ENCODE measurements at places on chromosomes 16 and 17.
A peak's percentile ranks its signal among the peaks of the same experiment; 100 is the strongest.

DNA sequence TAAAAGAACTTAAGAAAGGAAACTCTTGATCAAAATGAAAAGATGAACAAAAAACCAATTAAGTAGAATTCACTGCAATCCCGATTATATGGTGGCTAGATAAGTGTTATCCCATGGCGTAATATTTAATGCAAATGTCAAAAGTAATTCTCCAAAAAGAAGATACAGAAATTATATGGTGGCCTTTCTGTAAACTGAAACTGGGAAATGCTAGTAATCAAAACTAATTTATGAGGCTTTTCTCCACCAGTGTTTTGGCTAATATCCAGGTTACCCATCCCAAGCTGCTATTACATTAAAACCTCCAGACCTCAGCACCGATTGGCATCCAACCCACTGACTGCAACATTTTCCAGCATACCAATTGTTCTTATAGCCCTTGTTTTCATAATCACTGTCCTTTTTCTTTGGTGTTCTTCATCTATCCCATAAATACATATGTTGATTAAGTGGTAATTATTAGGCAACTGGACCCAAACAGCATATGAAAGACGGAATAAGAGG is 77.2 kb upstream of the TNRC6A start:
- DNase-seq, result no peak

- DNase-seq, result peak; percentile 31
These were observed 478.2 kb upstream of the EEF2KMT start for GRCh38 chr16:5575646-5576245.

- peak; percentile 91 for DNase-seq
These were observed 687 bp upstream of the NARF start for GRCh38 chr17:82457929-82458178.

DNA sequence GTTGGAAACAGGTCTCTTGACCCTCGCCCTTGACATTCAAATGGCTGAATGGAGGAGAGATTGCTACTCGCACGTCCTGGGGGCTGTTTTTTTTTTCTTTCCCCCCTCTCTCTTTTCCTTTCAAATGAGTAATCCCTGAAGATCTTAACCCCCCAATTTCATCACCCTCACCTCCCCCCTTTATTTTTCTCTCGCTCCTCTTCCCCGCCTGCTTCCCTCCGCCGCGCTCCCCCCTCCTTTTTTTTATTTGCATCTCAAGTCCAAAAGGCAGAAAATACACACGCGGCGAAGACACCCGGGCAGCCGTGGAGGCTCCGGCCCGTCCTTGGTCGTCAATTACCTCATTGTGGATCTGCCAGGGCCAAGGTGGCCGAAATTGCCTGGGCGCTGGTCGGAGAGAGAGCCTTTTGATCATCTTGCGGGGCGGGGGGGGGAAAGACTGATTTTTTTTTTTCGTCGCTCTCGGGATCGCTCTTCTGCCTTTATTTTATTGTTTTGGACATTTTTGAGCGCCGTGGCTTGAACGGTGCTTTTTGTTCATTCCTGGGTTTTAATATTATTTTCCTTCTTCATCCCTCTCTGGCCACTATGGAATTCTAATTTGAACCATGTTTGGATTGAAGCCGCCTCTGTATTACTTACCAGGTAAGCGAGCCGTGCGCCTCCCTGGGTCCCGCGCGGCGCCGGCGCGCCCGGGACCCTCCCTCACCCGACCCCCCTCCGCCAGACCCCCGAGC is 57.2 kb upstream of the GSE1 start:
- peak; percentile 57 for DNase-seq

- DNase-seq, result no peak
These were observed 21.5 kb upstream of the PSMD7 start for GRCh38 chr16:74275031-74275636.

- no peak for DNase-seq
These were observed 39.7 kb upstream of the NGFR start for GRCh38 chr17:49455272-49455861.

DNA sequence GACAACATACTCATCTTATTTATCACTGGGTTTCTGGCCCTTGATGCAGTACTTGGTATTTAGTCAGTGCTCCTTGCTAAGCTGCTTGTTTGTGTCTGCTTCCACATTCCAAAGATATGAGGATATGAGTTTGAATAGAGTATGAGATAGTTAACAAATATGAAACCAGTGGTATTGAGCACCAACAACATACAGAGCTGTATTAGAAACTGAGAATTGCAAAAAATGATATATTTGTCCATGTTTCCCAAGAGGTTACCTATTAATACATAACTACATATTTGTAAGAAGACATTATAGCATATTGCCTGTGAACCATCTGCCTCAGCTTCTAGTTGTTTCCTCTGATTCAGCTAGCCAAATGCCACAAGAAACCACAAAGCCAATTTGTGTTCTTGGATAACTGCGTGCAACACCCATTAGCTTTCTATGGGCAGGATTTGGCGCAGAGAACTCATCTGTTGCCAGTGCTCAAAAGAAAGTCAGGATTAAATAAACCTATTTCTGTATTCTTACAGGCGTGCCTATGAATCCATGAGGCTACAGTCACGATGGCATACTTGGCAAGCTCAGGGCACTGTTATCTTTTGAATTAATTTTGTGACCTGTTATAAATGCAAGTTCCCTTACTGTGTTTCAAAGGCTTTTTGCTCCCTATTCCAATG is 194.4 kb downstream of the MAP2K6 start:
- DNase-seq, result no peak

- peak; percentile 95 for DNase-seq
These were observed at the start of gene RND2 for GRCh38 chr17:43024407-43025289. Gene RND2, plus strand, starts transcription at chr17:43025231. Its CDS starts 117 bp downstream, at chr17:43025348.

- DNase-seq, result no peak
These were observed 2.2 kb downstream of the HEATR9 start for GRCh38 chr17:35866341-35866950.

DNA sequence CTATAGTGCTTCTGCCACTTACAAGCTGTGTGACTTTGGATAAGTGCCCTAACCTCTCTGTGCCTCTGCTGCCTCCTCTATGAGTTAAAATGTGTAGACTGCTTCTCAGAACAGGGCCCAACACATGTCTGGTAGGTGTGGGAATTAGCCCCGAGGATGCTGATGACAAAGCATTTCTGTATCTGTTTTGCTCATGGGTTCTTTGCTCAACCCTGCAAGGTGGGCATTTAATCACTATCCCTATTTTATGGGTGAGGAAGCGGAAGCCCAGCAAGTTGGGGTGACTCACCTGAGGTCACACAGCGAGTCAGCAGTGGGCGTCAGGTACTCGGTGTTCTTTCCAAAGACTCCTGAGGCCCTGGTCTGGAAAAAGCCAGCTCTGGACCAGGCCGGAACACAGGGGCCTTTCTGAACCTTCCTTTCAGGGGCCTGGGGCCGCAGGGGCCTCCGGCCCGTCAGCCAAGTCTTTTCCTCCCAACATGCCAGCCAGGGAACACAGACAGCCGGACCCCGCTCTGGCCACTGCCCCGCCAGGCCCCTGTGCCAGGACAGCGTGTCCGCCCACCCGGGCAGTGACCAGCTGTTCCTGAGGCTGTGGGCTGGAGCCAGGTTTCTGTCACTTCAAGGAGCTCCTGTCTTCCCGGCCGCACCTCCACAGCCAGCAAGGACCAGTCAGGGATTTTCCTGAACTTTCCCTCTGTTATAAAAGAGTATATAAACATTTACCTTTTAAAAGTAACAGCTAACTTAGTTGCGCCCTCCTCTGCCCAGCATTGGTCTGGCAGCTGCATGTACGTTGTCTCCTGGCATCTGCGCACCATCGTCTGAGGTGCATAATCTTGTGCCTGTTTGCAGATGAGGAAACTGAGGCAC is 62.5 kb downstream of the SREBF1 start:
- DNase-seq, result peak; percentile 81

- no peak for DNase-seq
These were observed 47.0 kb upstream of the MAF start for GRCh38 chr16:79647586-79647985.
